Caco-2 (cell line): ENCODE measurements at places on chromosomes 2 and 18. TPM values are rescaled to one million over a fixed set of nuclear protein-coding genes. Genes with fewer than 3 reads are reported as not detected.

GRCh38 chr2:222504191-222504590 lies 79.8 kb downstream of the SGPP2 start:
- no peak for DNase-seq

- DNase-seq = no peak
Measured at GRCh38 chr2:178429336-178429735, 21.6 kb downstream of the PRKRA start.

ZNF521 gene
- total RNA-seq = 0.09 TPM in 1 of 2 replicates, not detected in the other

DNA sequence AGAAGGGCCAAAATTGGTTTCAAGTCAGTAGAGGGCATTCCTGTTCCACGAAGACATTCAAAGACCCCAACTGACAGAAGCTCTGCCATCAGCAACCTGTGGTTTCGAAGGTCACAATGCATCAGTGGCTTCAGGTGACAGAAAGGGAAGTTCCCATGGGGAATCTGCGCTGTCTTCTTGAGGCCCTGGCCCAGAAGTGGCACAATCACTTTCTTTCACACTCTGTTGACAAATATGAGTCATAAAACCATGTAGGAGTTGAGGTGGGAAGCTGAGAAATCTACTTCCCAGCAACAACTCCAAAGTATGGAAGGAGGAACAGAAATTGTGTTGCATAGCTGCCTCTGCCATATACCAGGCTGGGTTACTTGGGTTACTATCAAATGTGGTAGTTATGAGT lies 621.1 kb upstream of the FANCL start:
- DNase-seq = no peak

GRCh38 chr2:114316532-114317300 lies 125.7 kb upstream of the DPP10 start:
- DNase-seq = no peak

MYL12B gene
- total RNA-seq = 457 and 467 TPM in 2 replicates

DNA sequence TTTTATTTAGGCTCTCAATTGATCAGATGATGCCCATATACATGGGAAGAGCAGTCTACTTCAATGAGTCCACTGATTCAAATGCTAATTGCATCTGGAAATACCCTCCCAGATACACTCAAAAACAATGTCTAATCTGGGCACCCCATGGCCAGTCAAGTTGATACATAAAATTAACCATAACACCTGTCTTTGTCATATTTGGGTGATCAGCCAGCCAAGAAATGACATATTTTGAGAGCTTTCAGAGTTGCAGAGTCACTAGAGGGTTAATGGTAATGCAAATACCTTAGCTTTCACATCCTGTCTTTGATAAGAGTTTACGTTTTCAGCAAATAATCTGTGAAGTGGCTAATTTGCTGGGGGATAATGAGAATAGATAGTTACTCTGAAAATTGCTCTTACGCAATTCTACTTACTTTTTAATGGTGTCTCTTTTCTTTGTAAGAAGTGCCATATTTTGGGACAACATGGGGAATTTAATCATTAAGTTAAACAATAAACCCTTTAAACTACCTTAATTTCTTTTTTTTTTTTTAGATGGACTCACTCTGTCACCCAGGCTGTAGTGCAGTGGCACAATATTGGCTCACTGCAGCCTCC lies 49.1 kb downstream of the CCDC195 start:
- DNase-seq = no peak

DNA sequence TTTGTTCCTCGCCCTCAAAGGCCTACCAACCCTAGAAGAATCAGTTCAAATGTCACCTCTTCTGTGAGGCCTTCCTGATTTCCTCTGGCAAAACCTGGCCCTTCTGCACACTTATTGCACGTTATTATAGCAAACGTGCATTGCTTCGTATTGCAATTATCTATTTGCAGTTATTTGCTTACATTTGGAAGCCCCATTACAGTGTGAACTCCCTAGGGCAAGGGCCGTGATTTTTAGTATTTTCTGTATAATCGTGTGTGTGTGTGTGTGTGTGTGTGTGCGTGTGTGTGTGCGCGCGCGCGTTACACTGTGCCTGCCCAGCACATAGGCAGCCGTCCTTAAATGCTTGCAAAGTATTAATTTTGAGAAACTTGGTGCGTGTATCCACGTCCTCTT lies 460 bp upstream of the SEMA4F start:
- DNase-seq = no peak

GRCh38 chr2:157327200-157327599 lies 1.6 kb upstream of the ERMN start:
- no peak for DNase-seq

DNA sequence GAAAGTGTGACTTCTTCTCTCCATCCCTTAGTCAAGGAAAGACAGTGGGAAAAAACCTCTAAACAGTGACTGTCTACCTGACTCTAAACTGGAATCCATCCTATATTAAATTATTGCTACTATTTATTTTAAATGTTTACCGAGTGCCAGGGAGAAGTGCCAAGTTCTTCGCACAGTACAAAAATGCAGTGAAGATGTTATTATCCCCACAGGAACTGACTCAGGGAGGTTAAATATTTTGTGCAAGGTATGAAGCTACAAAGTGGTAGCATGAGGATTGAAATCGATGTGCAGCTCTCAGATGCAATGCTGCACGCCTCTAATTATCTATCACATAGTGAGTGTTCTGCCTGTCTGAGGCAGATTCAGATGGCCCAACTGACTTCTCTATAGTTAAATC lies 91.1 kb downstream of the MEP1B start:
- DNase-seq = no peak

DNA sequence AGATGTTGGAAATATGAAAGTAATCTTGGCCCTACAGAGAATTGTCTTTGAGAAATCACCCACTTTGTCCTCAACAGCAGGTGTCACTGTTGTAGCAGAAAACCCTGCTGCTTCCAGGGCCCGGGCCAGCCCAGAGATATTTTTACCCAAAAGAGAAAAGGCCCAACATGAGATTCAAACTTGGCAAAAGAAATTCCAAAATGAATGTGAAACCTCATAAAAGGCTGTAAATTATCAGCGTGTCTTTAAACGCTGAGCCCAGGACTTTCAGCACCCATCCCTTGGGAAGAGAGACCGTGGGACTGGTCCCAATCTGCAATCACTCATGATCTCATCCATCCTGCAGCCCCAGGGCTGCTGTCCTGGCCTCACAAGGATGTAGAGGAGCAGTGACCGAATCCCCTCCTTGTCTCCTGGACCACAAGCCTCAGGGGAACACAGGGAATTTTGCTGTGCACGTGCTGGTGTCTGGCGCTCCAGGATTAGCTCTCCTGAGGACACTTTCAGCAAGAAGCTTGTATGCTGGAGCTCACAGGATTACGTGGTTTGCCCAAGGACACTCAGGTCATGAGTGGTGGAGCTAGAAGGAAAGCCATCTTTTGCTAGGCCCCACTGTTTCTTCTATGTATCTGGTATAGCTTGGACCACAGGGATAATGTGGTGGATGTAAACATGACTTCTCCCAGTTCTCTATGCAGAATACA lies 202.1 kb downstream of the RNF144A start:
- DNase-seq = peak; percentile 38

GRCh38 chr2:54396107-54396506 lies 60.0 kb upstream of the SPTBN1 start:
- DNase-seq = no peak

PAIP2B gene
- total RNA-seq = 9.1 and 9.9 TPM in 2 replicates

DNA sequence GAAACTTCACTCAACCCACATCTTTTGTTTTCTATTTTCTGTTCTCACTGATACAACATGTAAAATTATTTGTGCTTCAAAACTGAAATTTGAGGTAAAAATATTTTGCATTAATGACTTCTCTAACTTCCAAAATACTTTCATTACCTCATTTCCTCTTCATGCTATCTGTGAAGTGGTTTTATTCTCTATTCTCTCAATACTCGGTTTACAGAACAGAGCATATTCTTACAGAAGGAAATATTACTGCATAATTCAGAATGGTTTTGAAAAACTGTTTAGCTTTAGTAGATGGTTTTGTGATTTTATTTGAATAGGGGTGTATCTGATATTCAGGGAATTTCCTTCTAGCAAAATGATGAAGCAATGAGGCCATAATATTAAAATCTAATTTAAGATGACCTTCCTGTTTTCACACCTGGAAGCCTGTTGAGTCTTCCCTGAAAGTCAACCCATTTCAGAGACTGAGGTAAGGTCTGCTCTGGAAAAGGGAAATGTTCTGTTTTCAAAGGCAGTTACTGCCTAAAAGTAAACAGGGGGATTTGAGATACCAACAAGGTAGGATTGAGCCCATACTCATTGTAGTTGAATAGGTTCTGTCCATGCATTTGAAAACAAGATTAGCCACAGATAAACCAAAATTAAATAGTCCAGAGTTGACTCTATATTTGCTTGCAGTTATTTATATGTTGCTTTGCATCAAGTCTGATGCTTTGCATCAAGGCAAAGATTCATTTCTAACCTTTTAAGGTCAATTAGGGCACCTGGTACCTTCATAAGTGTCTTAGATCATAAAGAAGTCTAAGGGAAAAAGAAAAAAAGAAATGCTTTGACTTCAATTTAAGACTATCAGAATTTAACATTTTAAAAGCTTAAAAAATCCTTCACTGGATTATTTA lies 50.8 kb upstream of the PEX13 start:
- no peak for DNase-seq

DNA sequence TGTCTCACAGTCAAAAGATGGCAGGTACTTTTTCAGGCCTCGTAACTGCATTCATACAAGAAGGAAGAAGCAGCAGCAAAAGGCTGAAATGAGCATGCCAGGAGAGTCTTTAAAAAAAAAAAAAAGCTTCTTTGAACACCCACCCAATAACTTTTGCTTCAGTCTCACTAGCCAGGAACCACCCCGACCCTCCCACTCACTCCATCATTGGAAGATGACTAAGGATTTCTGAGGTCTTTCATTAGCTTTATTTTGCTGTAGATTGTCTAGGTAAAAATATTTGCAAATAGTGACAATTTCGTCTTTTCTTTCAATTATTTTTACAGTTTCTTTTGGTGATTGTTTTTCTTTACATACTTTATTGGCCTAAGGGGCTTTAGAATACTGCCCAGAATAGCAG lies 37.9 kb downstream of the RBBP8 start:
- no peak for DNase-seq
